Cardiac septum (tissue), 1 donor: ENCODE measurements at places on chromosomes 12 and 14.

GRCh38 chr14:76085358-76085757 lies 66.4 kb upstream of the GPATCH2L start:
- DNase-seq: no peak

- no peak for DNase-seq
Observed at GRCh38 chr14:79890527-79890926, 320.8 kb downstream of the DIO2 start.

DNA sequence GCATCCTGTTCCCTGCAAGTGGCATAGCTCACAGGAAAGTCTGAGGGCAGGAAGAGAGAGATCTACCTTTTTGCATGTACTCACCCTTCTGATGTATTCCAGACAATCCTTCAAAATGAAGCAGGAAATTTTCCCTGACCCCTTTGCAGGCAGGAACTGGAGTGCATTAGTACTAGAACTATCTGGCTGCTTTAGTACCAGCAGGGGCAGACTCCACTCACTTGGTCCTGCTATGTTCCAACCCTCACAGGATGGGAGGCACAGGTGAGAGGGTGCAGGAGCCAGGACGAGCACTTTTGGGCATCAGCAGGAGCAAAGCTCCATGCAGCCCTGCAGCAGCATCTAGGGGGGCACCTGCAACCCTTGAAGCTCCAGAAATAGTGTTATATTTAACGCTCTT lies 116.3 kb upstream of the IGF1 start:
- no peak for DNase-seq

DNA sequence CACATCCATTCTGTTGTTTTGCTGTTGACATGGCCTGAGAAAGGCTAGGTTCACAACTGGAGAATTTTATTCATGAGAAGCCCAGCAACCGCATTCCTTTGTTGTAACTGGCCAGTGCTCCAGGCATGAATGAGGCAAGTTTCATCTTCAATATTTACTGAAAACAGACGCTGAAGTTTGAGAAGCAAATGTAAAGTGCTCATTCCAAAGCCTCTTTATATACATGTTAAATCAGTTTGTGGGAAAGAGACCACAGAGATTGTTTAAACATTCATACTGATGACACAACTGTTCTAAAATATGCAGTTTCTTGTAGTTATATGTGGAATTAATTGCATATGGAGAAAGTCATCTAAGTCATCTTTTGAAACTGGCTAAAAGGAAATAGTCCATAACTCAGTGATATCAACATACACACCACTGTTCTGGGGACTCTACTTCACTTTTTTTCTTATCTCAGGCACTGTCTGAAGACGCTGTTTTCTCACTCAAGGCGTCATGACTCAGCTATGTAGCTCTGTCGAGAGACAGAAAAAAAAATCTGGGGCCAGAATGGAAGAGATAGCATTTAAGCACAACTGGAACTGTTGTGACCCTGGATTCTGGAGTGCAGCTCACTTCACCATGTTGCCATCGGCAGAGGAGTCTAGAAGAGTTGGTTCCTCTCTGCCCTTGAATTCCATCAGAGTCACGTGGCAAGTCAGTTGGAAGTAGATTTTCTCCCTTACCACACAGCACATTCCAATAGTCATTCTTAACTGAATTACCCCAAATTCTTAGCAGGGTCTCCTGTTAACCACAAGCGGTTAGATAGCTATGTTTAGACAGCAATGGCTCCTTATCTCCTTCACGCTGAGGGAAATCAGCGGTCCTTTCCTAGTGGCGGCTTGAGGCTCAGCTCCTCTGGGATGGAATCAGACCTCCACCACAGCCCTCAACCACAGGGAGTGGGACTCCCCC lies 258.4 kb upstream of the HMGA2 start:
- no peak for DNase-seq

GRCh38 chr14:76125511-76125910 lies 26.2 kb upstream of the GPATCH2L start:
- no peak for DNase-seq

GRCh38 chr12:72499244-72499643 lies 227.1 kb downstream of the TRHDE start:
- no peak for DNase-seq

- DNase-seq: no peak
Observed at GRCh38 chr12:7927470-7927869, 8.5 kb downstream of the SLC2A3 start.

- no peak for DNase-seq
Observed at GRCh38 chr12:53990311-53991076, 5.5 kb downstream of the HOXC10 start.

DNA sequence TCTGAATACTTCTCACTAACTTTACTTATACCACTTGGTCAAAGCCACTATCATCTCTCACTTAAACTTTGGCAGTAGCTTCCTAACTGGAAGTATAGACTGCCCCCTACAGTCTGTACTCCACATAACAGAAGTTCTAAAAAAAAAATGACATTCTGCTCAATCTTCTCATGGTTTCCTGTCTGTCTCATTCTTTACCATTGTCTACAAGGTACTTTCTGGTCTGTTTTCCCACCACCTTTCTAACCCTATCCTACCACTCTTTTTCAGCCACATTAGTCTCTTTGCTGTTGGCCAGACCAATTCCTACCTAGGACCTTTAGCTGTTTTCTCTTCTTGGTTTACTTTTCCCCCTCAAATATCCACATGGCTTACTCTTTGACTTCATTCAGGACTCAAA lies 14.7 kb downstream of the CPSF6 start:
- no peak for DNase-seq

DNA sequence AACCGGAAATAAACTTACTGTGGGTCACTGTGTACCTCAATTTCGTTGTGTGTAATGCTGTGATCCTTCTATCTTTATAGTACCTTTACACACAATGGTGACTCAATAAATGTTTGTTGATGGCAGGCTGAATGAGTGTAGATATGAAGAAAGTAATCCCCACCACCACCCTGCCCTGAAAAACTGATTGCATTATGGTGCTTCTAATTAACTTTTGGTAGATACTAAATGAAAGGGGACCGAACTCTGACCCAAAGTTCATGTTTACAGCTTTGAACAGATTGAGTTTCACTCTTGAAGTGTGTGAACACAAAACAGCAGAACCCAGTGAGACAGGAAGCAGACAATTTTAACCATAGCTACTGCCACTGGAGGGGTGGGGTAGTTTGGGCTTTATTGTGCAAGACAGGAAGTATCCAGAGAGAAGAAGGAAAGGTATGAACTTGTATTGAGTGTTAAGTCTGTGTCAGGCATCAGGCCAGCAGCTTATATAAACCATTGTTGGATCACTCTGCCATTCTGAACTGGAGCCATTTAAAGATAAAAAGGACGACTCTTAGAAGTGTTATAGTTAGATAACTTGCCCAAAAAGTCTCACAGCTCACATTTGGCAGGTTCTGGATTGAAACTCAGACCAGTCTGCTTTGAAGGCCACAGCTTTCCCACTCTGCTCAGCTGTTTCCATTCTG lies 197.0 kb upstream of the AMIGO2 start:
- DNase-seq: no peak

DNA sequence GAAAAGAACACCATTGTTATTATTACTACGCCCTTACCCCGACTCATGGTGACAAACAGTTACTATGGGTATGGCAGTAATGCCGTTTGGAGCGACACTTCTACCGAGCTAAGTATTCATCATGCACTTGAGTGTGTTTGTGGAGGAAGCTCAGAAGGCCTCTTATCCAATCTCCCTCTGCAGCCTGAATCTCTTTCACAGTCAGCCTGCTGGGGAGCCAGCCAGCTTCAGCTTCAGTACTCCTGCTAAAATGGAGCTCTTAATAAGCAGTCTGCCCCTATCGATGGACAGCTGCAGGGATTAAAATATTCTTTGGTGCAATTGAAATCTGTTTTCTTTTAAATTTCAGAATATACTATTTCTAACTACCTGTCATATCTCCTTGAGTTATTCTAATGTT lies 24.7 kb upstream of the ATP5MC2 start:
- DNase-seq: no peak

GRCh38 chr14:103126873-103127304 lies 3.6 kb downstream of the TNFAIP2 start:
- no peak for DNase-seq

GRCh38 chr12:46660719-46661109 lies 165.1 kb downstream of the SLC38A4 start:
- DNase-seq: no peak

- DNase-seq: no peak
Observed at GRCh38 chr12:115763982-115764621, 513.4 kb downstream of the MED13L start.

- no peak for DNase-seq
Observed at GRCh38 chr12:111150360-111150759, 218.5 kb downstream of the PHETA1 start.

GRCh38 chr12:28540324-28540714 lies 350.1 kb downstream of the CCDC91 start:
- no peak for DNase-seq

GRCh38 chr14:99211410-99211809 lies 60.6 kb downstream of the BCL11B start:
- no peak for DNase-seq

- no peak for DNase-seq
Observed at GRCh38 chr14:34324363-34324795, 137.7 kb downstream of the SPTSSA start.

- DNase-seq: no peak
Observed at GRCh38 chr12:55797550-55797949, 20.0 kb downstream of the SARNP start.

- no peak for DNase-seq
Observed at GRCh38 chr12:110453569-110454296, 3.6 kb upstream of the ARPC3 start.

DNA sequence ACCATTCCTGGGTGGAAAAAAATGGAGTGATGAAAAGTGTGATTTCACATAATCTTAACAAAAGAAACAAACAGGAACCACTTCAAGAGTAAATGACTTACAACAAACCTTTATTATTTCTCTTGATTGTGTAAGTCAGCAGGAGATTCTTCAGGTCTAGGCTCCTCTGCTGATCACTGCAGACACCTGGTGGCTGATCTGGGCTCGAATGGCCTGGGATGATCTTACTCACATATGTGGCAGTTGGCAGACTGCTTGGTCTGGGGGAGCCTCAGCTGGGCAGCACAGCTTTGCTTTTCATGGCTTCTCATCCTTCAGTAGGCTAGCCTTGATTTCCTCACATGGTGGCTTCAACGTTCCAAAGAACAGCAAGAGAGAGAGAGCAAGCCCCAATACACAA lies 215.4 kb upstream of the PRICKLE1 start:
- DNase-seq: no peak

GRCh38 chr12:49019120-49019430 lies 499 bp upstream of the PRKAG1 start:
- DNase-seq: no peak

GRCh38 chr12:68827895-68828671 lies 20.1 kb downstream of the MDM2 start:
- DNase-seq: no peak

- DNase-seq: no peak
Observed at GRCh38 chr12:64813723-64814122, 10.7 kb upstream of the TBC1D30 start.

DNA sequence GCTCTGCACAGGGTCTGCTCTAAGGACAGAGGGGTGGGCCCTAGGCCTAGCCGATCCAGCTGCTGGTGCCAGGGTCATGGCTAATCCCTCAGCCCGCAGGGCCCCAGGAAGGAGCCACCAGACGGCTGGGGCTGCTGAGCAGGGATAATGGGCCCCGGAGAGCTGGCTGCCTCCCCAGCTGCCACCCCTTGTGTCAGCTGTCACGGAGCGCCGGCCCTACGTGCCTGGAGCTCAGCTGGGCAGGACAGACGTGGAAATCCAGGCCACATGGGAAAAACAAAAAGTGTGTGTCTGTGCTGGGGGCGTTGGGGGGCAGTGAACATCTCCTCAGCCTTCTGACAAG lies 36.2 kb downstream of the CHGA start:
- no peak for DNase-seq

GRCh38 chr12:55548756-55549155 lies 646 bp upstream of the OR6C4 start:
- DNase-seq: no peak

GRCh38 chr12:41286426-41286825 lies 98.3 kb downstream of the PDZRN4 start:
- no peak for DNase-seq
